ENCODE measurements at places on chromosomes 3 and 15.
A peak's percentile ranks its signal among the peaks of the same experiment; 100 is the strongest.

DNA sequence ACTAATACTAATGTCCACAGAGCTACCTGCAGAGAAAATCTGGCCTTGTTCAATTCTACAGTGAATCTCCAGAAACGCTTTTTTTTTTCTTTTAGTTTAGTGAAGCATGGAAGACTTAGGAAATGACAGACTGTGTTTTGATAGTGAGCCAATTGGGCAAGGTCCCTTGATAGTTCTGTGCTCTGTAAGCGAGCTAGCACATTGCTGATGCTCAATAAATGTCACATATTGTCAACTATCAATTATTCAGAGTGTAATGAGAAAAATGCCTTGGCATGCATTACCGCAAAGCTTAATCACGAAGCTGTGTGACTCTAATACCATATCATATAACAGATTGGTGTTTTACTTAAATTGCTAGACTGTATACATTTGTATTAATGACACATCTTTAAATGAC lies 5.2 kb upstream of the C3orf85 start:
- no peak for DNase-seq

GRCh38 chr15:96893159-96893906 lies 562.8 kb downstream of the NR2F2 start:
- peak; percentile 69 for DNase-seq

- no peak for DNase-seq
Measured at GRCh38 chr3:169103951-169104941, 559.3 kb downstream of the MECOM start.

DNA sequence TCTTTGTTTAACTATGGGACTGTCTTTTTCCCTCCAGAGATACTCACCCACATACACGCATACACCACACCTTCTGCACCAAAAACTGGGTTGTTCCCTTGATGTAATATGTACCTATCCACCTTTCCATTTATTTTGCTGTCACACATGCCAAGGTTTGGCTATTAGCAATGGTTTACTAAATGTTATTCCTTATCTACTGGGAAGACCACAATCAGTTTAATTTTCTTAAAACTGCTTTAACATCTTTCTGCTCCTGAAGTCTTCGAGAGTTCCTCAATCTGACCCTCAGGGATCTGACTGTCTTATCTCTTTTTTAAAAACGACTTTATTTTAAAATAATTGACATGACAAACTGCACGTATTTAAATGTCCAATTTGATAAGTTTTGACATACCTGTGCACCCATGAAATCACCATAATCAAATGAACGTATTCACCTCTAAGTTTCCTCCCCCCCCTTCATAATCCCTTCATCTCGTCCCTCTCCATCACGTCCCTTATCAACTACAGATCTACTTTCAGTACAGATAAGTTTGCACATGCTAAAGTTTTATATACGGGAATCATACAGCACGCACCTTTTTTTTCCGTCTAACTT lies 805 bp upstream of the TRPM7 start:
- DNase-seq = no peak

DNA sequence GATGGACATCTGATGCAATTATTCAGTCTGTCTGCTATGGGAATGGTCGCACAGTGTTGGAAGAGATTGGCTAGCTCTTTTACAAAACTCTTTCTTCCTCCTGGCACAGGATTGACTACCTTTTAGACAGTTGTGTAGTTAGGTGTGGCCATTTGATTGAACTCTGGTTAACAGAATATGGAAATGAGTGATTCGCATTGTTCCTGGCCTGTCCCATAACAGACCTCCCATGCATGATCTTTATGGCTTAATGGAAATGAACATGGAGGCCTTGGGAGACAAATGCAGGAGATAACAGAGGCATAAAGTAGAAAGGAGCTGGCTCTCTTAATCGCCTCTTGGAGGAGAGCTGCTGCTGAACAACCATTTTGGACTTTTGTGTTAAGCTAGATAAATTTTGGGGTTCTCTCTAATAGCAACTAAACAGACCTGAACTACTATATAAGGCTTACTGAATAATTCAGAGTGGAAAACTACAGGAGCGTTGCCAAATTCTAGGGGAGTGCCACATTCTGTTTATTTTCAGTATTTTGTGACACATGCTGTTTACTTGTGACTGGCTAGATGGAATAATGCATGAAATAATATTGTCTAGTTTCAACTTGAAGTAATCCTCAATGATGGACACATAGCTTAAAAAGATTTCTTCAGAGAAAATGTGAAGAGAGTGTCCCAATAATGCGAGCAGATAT lies 357.7 kb upstream of the SGO1 start:
- no peak for DNase-seq

DNA sequence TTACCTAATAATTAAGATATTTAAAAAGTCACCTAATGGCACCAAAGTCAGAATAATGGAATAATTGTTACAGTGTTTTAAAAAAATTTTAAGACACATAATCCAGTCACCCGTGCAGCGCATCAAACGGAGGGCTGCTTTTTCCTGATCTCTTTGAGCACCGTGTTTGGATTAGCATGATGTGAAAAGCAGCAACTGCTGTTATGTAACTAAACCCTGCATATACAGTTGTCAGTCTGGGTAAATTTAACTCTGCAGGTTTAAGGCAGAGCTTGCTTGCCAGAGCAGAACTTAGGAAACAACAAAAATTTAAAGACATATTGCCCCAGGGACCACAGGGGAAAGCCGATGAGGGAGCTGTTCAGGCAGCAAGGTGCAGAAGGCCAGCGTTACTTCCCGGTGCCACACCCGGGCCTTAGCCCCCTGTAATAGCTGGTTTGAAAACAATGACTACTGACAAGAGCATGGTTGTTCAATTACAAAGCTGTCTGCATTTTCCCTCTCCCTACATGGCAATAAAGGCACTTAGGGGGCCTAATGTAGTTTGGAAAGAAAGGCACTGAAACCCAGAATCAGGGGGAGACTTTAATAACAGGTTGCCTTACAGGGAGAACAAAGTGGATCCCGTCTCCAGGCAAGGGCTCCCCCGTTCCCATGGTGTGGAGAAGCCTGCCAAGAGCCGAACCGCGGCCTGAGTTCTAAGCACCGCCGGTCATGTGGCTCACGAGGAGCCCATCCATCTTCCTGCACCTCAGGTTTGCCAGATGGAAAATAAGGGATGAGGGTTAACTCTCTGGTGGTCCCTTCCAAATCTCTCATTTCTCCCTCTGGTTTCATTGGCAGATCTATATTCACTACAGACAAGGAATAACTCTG lies 32.2 kb downstream of the RORA start:
- DNase-seq = no peak

DNA sequence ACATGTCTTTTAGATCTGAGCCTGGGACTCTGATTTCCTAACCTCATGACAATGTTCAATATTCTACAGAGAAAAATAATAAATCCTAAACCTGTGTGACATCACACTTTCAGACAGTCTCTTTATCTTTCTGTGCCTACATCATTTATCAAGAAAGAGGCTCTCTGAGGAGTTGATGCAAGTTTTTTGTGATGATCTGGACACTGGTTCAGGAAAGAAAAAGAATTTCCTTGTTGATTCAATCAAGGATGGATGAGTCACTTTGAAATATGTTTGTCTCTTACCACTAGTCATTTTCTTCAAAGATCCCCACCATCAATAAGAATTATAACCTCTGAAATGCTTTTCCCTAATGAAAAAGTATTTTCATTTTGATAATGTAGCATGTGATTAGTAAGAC lies 404.6 kb downstream of the WDR72 start:
- DNase-seq = no peak

- DNase-seq = no peak
Measured at GRCh38 chr3:141657516-141657915, 80.6 kb upstream of the RNF7 start.

- DNase-seq = no peak
Measured at GRCh38 chr3:8557298-8557697, 55.7 kb downstream of the LMCD1 start.

GRCh38 chr3:157438194-157438730 lies 1.6 kb downstream of the PTX3 start:
- DNase-seq = no peak

DNA sequence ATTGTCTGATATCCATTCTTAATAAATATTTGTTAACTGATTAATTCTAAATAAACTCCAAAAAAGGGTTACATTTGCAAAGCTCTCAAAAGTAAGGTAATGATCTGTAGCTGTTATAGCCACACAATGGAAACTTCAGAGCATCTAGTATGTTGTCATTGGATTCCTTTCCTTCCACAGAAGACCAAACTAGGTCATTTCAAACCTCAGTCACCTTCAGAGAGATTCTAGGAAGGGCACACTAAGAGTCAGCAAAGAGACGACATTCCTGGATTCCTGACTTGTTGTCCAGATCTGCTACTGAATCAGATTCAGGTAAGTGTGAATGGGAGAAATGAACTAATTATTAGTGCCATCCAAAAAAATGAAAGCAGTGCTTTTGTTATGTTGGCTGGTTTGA lies 3.0 kb upstream of the COL8A1 start:
- DNase-seq = no peak

- no peak for DNase-seq
Measured at GRCh38 chr15:99944131-99944530, 210.9 kb upstream of the LYSMD4 start.

DNA sequence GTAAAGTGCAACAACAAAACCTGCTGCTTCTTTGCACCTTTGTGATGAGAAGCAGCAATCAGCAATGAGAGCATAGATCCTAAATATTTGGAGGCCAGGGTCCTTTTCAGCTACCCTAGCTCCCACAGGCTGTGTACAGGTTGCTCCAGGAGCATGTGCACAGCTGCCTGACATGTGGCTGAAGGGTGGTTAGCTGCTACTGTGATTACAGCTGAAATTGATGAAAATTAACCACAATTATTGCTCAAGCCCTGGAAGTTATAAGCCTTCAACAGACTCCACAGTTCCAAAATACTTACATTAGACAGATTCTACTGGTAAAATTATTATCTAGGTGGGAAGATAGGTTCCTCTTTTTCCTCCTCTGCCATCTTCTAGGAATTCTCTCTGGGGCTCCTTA lies 28.5 kb downstream of the COMMD2 start:
- no peak for DNase-seq

- DNase-seq = no peak
Measured at GRCh38 chr15:63203451-63204090, 14.2 kb downstream of the RAB8B start.

DNA sequence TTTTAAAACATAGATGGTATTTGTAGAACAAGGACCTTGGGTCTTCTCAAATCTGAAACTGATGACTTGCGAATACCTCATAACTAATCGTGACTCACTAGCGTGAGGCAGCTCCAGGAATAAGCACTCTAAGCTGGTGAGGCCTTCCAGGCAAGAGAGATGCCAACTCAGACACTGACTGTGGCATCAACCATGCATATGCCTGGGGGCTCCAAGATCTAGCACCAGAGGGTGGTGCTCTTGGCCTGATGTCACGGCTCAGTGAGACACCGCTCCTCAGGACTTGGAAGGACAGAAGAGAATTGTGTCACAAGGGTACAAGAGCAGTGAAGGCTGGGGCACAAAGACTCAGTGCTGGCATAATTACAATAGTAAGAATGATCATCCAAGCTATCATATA lies 125.0 kb upstream of the TRIM42 start:
- DNase-seq = no peak

GRCh38 chr3:130729154-130729553 lies 17.5 kb downstream of the PIK3R4 start:
- DNase-seq = no peak

- DNase-seq = no peak
Measured at GRCh38 chr3:115062412-115062956, 84.6 kb downstream of the ZBTB20 start.

DNA sequence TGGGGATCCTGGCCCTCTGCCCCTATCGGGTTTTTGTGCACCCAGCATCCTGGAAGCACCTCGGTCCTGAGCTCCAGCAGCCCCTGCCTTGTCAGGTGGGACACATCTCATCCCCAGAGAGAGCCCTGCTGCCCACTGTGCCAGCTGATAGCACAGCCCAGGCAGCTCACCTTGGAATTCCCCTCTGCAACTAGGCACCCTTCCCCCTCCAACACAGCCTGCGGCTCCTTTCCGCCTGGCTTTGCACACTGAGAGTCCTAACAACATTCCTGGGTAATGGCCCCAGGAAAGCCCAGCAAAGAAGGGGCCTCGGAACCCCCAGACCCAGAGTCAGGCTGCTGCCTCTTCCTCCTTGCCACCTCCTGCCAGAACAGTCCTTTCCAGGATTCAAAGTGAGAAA lies 5.9 kb downstream of the HCN4 start:
- DNase-seq = no peak

- DNase-seq = no peak
Measured at GRCh38 chr3:195296662-195297061, 25.7 kb upstream of the XXYLT1 start.

DNA sequence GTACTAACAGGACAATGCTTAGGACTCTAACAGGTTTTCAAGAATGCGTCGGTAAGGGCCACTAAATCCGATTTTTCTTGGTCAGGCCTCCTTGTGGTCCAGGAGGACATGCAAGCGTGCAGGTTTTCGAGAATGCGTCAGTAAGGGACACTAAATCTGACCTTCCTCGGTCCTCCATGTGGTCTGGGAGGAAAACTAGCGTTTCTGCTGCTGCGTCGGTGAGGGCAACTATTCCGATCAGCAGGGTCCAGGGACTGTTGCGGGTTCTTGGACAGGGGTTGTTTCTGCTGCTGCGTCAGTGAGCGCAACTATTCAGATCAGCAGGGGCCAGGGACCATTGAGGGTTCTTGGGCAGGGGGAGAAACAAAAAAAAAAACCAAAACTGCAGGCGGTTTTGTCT lies 7.8 kb upstream of the UBP1 start:
- DNase-seq = no peak

GRCh38 chr3:111496894-111497559 lies 45.0 kb upstream of the CD96 start:
- no peak for DNase-seq

DNA sequence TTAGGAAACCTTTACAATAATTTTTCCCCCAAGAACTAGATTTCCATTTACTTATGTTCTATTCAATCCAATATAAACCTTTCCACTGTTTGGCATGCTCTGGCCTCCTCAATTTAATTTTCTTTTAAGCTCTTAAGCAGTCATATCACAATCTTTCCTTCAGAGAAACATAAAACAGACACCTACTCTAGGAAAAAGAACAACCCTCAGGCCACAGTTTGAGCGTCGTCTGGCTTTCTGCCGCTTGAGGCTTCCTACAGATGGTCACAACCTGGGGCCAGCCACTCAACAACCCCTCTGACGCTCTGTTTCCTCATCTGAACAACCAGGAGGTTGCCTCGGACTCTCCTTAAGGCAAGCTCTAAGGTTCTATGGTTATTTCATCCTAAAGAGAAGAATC lies 143.3 kb downstream of the ADAMTS17 start:
- DNase-seq = no peak

GRCh38 chr3:104032283-104032682 lies 1334.4 kb upstream of the ALCAM start:
- DNase-seq = no peak

GRCh38 chr3:113551820-113552219 lies 19.5 kb downstream of the SIDT1 start:
- no peak for DNase-seq

- DNase-seq = no peak
Measured at GRCh38 chr3:72142028-72142427, 357.1 kb upstream of the PROK2 start.

DNA sequence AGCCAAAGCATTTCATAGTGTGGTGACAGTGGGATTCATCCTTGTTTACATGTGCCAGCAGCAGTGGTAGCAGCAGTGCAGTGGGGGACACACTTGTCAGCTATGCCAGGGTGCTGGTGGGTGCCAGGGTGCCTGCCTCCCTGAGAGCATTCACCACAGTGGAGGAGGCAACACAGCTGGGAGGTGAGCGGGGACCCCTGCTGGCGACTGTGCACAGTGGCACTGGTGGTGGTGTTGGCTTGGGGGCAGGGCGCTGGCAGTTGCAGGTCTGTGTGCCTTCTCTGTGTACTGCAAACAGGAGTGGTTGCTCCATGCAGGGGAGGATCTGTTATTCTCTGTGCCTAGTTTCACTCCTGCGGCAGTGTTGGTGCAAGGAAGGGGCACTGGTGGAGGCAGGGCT lies 41.2 kb downstream of the CEP63 start:
- DNase-seq = no peak

Data from NCI-H1417 treated with DMSO at 0.1 percent for 48 hours (cell line).